ENCODE measurements at places on chromosomes 3 and 15.

DNA sequence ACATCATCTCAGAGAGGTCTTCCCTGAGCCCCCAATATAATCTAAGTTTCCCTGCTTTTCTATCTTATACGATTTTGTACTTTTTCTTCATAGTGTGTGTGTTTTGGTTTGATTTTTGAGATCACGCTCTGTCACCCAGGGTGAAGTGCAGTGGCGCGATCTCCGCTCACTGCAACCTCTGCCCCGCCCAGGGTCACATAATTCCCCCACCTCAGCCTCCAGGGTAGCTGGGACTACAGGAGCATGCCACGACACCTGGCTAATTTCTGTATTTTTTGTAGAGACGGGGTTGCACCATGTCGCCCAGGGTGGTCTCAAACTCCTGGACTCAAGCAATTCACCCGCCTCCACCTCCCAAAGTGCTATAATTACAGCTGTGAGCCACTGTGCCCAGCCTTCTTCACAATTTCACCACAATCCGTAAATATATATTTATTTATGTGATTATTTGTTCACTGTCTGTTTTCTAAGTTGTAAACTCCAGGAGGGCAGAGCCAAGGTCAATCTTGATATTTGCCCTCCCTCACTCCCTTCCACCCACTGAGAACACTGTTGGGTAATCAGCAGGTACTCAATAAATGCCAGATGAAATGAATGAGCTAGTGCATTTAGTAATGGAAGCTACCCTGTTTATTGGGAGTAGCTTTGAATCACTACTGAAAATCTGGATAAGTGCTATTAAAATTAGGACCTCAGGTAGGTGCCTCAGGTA, 547 bp upstream of the KNSTRN start:
- DNase-seq, result no peak

DNA sequence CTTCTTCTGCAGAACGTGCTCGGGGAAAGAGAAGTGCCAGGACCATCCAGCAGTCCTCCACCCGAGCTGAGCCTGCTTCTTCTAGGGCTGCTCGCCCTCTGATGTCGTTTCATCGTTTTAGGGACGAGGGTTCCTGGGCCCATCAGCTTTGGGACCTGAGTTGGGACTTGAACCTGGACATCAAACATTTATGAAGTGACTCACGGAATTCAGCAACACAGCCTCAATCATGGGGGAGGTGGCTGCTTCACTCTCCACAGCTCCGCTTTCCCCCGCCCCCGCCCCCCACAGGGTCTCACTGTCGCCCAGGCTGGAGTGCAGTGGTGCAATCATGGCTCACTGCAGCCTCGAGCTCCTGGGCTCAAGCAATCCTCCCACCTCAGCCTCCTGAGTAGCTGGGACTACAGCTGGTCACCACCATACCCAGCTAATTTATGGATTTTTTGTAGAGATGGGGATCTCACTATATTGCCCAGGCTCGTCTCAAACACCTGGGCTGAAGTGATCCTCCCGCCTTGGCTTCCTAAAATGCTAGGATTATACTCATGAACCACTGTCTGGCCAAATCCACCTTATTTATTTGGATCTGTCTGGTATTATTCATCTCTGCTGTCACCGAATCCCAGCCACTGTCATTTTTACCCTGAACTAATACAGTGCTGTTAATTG, 725 bp upstream of the SCAMP2 start:
- DNase-seq, result no peak

DNA sequence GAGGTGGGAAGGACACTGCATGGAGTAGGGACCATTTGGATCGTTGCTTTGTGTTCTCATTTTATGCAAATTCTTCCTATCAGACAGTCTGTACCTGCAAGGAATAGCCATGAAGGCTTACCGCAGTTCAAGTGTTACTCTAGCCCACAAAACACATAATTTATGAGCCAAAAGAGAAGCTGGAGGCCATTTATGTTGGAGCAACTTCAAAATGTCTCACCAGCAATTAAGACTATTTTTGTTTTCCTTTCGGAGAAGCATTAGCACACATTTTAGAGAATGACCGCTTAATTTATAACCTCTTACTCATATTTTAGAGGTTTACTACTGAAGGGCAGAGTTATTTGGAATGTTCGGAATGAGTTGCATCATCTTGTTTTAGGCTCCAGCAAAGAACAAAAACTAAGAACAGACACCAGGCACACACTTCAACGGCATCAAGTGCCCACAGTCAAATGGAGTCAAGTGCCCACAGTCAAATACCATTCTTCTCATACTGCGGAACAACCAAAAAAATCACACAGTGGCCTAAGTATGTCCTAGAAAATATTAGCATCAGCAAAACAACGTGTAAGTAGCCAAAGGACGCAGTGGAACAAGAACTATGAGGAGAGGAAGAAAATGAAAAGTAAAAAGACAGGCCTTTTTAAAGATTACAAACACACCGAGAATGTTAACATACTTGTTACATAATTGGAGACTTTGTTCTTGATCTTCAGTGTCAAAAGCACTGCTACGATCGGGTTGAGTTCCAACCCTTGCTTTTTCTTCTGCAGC, 17.5 kb upstream of the GOLGA8J start:
- DNase-seq, result no peak

GRCh38 chr3:67335813-67336212, 318.6 kb downstream of the SUCLG2 start:
- no peak for DNase-seq

GRCh38 chr15:53910236-53910849, 67.9 kb upstream of the UNC13C start:
- no peak for DNase-seq

DNA sequence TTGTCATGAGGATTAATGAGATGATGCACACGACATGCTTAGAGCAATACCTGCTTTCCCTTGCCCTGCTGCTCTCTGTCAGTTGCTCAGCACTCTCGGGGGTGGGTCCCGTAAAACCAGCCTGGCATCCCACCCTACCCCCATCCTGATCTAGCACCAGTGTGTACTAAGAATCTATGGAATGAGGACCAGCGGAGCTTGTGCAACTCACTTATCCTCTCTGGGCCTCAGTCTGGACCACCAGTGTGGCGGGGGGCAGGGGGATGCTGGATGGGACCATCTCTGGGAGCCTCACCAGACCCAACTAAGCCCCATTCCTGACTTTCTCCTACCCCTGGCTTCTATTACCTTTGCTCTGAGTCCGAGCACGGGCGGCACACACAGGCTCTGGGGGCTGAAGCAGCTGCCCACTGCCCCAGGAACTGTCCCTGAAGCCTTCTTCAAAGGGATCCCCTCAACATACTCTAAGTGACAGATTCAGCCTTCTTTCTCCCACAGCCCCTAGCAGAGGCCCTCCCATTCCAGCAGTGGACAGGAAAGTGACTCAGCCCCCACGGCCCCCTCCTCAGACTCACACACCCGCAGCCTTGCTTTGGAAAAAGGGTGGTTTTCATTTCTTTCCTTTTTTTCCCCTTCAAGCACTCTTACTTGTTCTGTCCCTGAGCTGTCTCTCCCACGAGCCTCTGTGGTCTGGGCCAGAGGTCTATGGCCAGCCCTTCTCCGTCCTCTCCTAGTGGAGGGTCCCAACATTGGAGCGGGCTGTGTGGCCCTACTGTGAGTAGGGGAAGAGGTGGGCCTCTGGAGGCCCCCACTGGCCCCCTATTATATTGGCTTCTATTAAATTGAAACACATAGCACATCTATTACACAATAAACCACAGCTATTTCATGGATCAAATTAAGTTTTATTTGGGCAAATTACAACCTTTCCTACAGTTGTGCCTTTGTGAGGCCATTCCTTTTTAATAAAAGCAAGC, 100.3 kb downstream of the SMAD6 start:
- no peak for DNase-seq

GRCh38 chr3:16369276-16369675, 104.3 kb downstream of the OXNAD1 start:
- DNase-seq, result no peak

- no peak for DNase-seq
These were observed 187.1 kb downstream of the ALCAM start for GRCh38 chr3:105553851-105554250.

DNA sequence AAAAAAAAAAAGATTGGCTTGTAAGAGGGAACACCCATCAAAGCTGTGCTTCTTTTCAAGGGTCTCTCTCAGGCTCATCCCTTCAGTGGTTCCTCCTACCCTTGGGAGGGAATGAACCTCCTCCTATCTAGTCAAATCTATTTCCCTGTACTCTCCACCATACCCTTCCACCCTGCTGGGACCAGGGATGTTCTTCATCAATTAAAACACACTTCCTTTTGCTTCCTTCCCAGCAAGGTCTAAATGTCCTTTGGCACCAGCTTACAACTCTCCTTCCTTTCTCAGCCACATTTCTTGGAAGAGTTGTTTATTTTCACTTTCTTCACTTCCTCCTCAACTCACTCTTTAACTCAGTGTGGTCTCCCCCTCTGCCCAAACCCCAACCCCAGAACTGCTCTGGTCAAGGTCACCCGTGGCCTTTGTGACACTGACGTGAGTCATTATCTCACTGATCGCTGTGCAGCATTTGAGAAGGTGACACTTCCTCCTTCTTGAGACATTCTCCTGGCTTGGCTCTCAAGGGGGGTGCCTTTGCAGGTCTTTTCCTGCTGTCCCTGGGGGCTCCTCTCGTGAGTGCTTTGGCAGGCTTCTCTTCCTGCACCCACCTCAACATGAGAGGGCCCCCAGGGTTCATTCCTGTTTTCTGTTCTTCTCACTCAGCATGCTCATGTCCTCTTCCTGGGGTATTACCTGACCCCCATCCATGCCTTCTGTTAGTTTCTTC, 210.5 kb upstream of the TLE3 start:
- DNase-seq, result no peak

DNA sequence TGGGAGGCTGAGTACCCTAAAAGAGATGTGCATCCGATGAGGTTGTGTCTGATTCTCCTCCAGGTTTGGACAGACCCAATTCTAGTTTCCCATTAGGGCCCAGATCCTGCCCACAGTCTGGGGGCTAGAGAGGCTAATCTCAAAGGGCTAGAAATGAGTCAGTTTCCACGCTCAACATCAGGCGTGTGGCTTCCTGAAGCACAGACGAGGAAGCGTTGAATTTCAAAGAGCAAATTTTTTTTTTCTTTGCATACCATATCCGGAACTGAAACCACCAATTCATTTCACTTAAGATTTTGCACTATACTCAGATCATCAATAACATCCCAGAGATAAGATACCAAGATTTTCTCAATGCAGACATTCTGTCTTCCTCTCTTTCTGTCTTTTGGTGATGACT, 173.8 kb upstream of the BCL6 start:
- DNase-seq, result no peak

GRCh38 chr15:101667881-101668280, 15.7 kb upstream of the TM2D3 start:
- DNase-seq, result no peak

DNA sequence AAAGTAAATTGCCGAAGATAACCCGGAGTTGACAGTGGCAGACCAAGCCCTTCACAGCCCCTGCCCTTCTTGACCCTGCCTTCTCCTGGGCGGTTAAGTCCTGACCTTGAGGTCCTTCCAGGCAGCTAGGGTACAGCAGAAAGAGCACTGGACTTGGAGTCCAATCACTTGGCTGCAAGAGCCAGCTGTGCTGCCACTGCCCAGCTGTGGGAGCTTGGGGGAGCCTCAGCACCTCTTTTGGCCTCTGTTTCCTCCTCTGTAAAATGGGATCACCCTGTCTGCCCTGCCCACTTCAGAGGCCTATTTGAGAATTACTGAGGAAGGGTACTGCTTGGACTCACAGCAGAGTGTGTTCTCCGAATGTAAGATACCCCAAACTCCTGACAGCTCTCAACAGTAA, 66.2 kb upstream of the SMAD6 start:
- DNase-seq, result no peak

DNA sequence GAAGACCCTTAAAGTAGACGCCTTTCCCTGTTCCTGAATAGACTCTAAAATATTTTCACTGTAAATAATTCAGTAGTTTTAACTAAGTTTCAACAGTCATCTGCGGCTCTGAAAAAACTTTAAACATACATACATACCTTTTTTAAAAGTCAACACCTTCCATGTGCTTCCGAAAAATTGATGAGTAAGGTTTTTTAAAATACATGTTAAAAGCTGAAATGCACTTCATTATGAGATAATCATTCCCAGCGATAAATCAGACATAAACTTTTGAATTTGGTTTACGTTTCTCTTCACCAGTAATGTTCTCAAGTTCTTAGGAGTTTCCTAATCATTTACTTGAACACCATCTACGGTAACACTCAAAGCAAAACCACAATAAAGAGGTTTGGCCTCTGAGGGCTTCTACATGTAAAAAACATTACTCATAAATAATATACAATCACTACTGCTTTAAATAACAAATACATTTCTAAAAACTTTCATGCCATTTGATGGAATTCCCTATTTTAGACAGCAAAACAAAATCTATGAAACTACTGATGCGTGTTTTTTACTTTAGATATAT, 403.5 kb downstream of the SHQ1 start:
- DNase-seq, result no peak

DNA sequence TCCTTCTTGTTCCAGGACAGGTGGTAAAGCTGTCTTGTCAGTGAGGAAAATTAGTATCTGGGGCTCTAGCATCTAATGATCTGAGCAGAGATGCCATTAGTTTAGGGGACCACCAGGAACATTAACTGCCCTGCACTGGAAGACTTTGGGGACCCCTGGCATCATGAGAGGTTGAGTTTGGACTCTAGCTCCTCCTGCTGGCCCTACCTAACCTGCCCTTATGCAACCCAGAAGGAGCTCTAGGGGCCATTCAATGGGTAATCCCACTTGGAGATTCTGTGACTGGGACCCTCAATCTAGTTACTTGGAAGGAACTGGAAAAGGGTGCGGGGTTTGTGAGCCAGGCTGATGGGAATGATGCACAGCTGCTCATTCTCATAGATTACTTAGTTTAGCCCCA, 451.0 kb downstream of the EPHB1 start:
- no peak for DNase-seq

- DNase-seq, result no peak
These were observed 153.8 kb downstream of the SPATA16 start for GRCh38 chr3:172987273-172987672.

GRCh38 chr15:78651930-78652615, 11.1 kb upstream of the CHRNB4 start:
- DNase-seq, result no peak

- DNase-seq, result no peak
These were observed 65.3 kb downstream of the BLM start for GRCh38 chr15:90782442-90782841.

DNA sequence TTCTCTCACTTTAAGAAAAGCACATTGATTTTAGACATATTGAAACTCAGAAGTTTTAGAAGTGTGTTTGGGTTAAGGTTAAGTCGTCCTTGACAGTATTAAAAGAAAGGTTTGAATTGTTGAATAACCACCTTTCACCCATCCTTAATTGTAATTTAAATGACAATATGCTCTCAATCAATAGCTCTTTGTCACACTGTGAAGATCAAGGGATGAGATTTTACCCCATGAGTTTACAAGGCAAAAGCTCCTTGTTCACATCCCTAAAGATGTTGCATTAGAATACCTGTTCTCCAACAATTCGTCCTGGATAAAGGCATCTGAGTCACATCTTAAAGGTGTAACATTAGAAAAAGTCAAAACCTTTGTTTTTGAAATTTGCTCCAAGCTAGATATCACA, 220.4 kb upstream of the MDFIC2 start:
- no peak for DNase-seq

All from esophagus squamous epithelium (tissue), 5 donors.